HT1080 (cell line): ENCODE measurements at places on chromosomes 3 and 15. TPM values are rescaled to one million over a fixed set of nuclear protein-coding genes. Genes with fewer than 3 reads are reported as not detected.

DNA sequence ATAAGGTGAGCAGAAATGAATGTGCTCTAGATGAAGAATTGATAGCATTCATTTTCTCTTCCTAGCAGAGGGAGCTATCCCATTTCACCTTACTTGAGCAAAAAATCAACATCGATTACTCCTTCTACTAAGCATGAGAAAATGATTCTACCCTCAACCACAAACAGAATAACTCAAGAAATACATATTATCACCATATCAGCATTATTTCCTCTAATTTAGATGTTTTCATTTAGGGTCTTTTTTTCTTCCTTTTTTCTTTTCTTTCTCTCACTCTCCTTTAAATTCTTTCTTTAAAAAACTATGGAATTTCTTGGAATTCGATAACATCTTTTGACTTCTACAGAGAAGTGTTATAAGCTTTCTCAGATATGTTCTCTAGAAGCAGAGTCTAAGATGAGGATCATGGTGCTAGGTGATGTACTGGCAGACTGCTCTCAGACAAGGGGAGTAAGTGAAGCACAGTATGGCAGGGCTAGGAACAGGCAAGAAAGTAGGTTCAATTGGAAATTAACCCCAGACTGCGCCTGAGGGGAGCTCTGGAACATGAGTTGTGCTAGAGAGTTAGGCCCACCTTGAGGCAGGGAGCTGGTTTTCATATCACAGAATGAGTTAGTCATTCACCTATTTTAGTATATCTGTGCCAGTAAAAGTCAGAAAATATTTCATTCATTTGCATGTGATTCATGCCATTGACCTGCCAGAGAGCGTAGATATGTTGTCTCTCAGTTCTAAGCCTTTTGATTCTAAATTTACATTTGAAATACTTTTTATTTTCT is 279.2 kb upstream of the KCNH8 start:
- no peak for DNase-seq

The ROBO2 gene
- total RNA-seq: under 0.01 and 0.17 TPM in 2 replicates

GRCh38 chr3:149401212-149401925 is 23.9 kb upstream of the TM4SF1 start:
- peak; percentile 72 for DNase-seq

The IL1RAP gene
- total RNA-seq: 21.2 and 27.3 TPM in 2 replicates

DNA sequence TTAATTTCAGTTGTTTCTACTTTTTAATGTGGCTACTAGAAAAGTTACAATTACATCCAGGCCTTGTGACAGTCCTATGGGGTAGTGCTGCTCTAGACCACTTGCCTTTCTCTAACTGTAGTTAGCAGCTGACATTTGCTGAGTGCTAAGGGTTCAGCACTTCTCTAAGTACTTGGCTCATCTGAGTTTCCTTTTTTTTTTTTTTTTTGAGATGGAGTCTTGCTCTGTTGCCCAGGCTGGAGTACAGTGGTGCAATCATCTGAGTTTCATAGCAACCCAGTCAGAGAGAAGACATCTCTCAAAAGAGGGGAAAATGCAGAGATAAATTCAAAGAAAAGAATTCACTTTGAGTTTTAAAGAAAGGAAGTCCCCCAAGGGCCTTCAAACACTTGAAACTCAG is 130.8 kb downstream of the MYLK start:
- no peak for DNase-seq

DNA sequence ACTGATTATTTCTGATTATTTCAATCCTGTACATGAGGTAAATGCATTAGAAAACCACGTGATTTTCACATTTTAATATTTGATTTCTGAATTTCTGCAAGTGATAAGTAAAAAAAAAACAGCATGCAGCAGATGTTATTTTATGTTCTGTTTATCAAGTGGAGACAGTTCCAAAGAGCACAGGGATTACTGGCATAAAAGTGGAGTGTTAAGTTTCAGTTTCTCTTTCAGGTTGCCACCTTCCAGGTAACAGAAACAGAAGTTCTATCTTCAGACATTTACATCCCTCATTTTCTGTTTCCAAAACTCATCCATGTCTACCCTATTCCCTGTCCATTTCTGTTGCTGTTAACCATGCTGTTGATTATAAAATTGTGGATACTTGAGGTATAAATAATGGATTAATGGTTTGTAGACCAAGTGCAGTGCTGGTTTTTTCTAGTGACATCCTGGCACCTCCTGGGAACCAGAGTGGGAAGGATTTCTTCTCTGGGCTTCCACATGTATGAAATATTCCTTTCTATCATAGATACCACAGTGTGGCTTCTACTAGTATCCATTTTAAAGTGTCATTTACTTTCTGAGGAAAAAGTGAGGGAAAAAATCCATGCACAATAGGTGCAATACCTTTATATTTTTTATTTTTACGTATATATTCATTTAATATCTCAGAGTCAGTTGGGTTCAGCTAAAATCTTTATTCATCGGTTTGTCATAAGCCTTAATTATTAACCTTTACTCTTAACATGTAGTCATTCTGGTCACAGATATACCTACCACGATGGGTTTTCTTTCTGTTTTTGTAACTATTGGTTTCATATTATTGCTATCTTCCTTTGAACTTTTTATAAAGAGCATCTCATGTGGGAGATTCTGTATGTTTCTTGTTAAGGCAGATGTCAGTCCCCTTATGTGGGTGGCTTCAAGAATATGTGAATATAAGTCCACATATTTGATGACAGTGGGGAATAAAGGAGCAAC is 1010.0 kb downstream of the SQOR start:
- no peak for DNase-seq

DNA sequence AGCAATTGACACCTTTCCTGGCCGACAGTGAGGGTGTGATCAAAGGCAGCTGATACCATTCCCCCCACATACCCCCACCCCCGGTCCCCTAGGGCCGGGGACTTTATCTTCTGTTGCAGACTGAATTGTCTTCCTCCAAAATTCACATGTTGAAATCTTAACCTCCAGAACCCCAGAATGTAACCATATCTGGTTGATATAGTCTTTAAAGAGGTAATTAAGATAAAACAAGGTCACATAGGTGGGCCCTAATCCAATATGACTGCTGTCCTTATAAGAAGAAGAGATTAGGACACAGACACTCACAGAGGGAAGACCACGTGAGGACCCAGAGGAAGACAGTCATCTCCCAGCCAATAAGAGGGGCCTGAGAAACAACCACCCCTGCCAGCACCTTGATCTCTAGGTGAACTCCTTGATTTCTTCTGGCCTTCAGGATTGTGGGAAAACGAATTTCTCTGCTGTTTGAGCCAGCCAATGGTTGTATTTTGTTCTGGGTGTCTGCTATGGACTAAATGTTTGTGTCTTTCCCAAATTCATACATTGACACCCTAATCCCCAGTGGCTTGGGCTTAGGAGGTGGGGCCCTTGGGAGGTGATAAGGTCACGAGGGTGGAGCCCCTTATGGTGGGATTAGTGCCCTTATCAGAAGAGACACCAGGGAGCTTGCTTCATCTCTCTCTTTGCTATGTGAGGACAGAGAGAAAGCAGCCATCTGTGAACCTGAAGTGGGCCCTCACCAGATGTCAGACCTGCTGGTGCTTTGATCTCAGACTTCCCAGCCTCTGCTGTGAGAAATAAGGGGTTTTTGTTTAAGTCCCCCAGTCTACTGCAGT is 144.0 kb downstream of the CHSY1 start:
- no peak for DNase-seq

- DNase-seq: peak; percentile 20
These were observed 19.3 kb upstream of the ZPLD1 start for GRCh38 chr3:102415553-102415952.

DNA sequence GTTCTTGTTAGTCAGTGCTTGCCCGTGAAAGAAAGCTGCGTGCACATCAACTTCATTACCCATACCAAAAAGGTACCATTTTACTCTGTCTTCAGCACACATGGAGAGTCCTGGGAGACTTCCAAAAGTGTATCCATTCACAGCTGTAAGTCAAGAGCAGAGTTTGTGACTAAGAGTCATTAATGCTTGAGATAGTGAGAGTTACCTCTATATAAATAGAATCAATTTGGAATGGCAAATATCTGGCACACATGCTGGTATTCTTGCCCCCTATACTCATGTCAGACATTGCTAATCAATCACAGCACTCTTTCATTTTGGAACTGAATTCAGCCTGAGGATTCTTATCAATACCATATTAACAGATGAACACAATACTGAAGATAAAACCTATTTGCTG is 14.2 kb downstream of the CP start:
- no peak for DNase-seq

The SLC38A3 gene
- 2.2 TPM in 1 of 2 replicates, not detected in the other for total RNA-seq

DNA sequence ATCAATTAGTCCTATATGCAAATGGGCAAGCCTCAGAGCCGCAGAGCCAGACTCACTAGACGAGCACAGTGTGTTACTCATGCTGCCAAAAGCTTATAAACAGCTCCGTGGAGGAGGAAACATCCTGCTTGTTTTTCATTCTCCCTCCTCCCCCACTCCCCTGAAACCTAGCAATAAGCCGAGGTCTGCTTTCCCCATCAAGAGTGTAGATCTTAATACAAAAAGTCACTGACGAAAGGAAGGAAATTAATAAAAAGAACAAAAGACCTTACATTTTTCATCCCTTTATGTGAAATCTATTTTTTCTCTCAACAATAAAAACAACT is 88.5 kb downstream of the XXYLT1 start:
- peak; percentile 51 for DNase-seq

The SCN11A gene
- not detected in 2 replicates for total RNA-seq

- no peak for DNase-seq
These were observed 8.1 kb upstream of the RBP1 start for GRCh38 chr3:139547666-139548065.

DNA sequence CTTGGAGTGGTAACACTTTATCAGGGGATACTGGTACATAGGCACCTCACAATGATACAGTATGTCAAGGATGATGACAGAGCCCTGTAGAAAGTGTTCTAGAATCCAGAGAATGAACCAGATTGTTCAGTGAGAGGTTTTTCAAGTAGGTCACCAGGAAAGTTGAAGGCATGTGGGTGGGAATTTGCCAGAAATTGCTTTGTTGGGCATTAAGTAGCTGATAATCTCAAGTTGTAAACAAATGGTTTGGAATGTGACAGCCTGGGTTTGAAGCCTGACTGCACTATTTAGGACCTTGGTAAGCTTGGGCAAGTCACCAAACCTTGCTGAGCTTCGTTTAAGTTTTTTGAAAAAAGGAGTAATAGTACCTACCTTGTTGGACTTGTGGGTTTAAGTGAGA is 12.5 kb downstream of the SLC35G2 start:
- DNase-seq: no peak

DNA sequence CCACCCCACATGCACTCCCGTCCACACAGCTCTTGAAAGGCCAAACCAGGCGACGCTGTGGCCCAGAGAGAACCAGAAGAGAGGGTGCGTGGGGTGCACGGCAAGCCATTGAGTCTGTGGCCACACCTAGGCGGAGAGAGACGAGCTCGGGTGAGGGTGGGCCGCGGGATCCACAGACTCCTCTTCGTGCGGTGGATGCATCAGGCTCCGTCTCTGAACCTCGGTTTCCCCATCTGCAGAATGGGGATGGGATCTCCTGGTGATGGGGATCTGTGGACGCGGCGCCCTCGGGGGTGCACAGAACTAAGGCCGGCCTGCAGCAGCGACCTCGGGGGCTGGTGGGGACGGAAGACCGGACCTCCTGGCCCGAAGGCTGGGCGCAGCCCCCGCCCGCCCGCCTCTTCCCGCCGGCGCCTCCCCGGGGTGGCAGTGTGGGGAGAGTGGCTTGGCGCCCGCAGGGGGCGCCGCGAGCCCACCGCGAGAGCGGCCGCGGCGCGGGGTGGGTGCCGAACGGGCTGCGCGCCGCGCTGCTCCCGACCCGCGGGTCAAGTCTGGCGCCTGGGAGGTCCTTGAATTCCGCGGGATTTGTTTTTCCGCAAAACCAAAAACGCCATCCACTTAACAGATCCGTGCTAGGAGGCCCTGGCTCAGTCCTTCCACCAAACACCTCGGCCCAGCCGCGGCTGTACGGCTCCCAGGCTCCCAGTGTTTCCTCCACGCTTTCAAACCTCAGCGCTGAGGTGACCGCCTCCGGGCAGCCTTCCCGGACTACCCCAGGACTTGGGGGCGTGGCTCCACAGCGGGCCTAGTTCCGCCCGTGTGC is 13.2 kb upstream of the ADPGK start:
- DNase-seq: peak; percentile 46

The CPNE9 gene
- total RNA-seq: not detected in 2 replicates

The ARGFX gene
- not detected in 2 replicates for total RNA-seq

DNA sequence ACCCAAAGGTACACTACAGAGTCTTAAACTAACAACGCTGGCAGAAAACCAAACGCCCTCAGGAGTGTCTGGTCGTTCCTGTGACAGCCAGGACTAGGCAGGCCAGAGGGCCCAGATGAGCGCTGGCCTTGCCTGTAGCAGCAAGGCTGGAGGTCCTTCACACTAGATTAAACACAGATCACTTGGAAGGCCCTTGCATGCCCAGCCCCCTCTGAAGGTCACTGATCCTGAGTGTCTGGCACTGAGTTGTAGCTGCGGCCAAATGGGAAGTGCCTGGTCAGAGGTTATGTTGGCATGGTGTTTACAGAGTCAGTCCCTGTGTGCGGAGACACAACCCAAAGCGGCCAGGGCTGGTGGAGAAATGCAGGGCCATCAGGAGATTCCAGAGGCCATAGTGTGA is 58.9 kb downstream of the ZNF621 start:
- DNase-seq: no peak

- DNase-seq: no peak
These were observed 9.2 kb upstream of the NME9 start for GRCh38 chr3:138338811-138339210.

GRCh38 chr3:14238356-14238755 is 59.7 kb downstream of the LSM3 start:
- DNase-seq: no peak

The IQCH gene
- total RNA-seq: 3.5 and 5.0 TPM in 2 replicates

GRCh38 chr3:171095063-171095462 is 68.5 kb upstream of the SLC2A2 start:
- DNase-seq: no peak

GRCh38 chr3:126985132-126985985 is 2.4 kb downstream of the PLXNA1 start:
- no peak for DNase-seq

- DNase-seq: peak; percentile 56
These were observed 20.3 kb upstream of the NR2E3 start for GRCh38 chr15:71790081-71790480.

DNA sequence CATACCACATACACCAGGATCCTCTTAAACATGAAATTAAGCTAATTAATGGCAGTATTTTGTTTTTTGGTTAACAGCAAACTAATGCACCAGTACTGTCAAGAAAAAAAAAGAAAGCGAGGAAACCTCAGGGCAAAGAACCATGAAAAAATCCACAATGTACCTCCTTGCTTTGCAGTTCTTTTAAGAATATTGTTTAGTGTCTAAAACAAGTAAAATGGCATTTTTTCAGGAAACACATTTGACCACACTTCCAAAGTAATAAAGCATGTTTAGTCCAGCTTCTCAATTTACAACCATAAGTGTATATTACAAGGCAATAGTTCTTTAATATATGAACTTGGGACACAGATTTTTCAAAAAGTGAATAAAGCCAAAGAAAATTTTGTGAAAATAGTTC is 26.6 kb downstream of the AAGAB start:
- no peak for DNase-seq

DNA sequence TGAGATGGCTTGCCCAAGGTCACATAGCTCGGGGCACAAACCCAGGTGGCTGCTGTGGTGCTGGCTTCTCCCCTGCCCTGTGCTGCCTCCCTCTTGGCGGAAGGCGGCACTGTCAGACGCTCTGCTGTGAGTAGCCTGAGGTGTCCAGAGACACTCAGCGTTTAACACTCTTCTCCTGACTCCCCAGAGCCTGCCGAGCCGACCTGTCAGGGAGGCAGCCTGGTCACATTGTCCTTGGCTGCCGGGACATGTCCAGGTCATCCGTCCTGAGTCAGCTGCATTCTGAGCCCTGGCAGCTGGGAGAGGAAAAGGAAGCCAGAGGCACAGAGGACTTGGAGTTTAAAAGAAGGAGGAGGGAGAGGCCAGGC is 4.7 kb downstream of the LMAN1L start:
- peak; percentile 23 for DNase-seq
